AML-193 (cell line): ENCODE measurements at places on chromosomes 7 and 10.

DNA sequence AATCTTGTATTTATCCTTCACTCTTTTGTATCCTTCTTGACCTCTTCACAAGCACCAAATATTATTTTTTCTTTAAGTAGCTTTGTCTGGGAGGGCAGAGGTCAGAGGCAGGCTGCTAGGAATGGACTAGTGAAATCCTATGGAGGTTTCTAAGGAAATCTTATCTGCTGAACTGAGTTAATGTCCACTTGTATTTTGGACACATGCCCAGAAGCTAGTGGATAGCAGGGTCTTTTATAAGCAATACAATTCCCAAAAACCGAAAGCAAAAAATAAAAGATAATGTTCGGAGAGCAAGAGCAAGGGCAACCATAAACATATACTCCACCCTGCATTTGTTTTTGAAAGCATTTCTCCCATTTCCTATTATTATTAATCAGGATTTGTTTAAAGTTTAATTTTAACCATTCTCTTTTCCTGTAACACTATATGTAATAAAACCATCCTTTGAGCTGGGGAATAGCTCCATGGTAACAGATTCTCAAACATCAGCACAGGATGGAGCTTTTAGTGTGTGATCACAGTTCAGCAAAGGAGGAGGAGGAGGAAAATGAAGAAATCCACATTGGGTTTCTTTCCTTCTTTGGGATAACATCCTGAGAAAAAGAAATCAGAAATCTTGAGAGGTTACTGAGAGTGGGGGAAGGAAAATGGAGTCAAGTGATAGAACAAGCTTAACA is 328.2 kb upstream of the LRRN3 start:
- no peak for DNase-seq

DNA sequence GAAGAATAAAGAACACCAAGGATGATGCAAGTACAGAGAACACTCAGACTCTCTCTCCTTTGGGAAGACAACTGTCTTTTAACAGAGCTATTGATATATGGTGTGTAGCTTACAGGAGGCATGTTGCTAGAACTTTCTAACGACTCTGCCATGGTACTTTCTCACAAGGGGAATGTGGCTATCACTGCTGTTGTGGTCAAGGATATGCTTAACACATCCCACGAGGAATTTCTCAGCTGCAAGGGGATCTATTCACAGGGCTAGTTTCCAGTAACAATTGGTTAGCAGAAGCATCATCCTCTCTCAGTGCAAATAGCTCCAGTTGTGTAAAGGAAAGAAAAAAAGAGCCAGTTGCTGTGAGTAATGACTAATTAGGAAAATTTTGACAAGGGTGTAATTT is 826.0 kb downstream of the SORCS1 start:
- DNase-seq, result no peak

- DNase-seq, result no peak
Observed at GRCh38 chr10:104648421-104648820, 7.3 kb downstream of the SORCS3 start.

GRCh38 chr10:22476601-22477321 is 131.5 kb downstream of the SPAG6 start:
- no peak for DNase-seq

GRCh38 chr10:103517234-103518085 is 24.0 kb downstream of the NEURL1 start:
- DNase-seq, result no peak
